ENCODE measurements at places on chromosomes 2 and 18.
A peak's percentile ranks its signal among the peaks of the same experiment; 100 is the strongest.

DNA sequence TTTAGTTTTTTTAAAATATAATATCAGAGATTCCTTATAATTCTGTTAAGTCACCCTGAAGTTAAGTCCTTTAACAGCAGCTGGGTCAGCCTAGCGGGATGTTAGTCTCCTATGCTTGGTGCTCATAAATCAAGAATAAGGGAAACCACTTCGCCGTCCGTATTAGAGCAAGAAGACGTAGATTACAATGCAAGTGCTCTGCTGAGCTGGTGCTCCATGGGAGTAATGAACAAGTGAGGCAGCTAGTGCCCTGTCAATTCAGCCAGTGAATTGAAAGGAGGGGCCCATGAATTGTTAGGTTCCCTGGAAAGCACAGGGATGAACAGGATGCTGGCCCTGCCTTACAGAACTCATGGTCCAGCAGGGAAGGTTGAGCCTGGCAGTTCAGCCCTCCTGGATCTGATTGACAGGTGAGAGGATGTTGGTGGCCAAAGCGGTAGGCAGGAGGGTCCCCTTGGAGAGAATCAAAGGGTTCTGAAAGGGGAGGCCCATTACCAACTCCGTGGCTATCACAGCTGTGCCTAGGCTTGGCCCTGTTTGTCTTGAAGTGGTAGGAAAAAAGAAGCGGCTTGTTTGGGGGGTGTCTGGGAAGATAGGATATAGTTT is 30.8 kb downstream of the PLB1 start:
- peaks cover 30% of the 10 kb centered on the region for H3K27me3 ChIP-seq
- no peaks in the 10 kb centered on the region for H3K4me1 ChIP-seq
- H3K27ac ChIP-seq, result no peak overlapping the region
- no peak for DNase-seq

DNA sequence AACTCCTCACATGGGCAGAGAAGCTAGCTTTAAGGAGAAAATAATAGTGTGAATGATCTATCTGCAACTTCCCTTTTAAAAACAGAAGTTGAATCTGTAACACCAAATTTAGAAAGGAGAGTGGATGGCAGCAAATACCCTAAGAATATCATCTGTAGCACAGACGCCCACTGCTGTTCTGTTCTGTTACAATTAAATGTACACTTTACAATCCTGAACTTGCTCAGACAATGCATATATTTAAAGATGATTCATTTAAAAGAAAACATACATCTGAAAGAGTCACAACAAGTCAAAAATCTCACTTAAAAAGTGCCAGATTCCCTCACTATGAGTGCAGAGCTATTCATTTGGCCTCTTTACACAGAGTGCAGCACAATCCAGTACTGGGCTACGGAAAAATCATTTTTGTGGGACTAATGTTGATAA is 8.0 kb upstream of the SERTAD2 start:
- peaks cover 4% of the 10 kb centered on the region for H3K4me1 ChIP-seq
- no peaks in the 10 kb centered on the region for H3K36me3 ChIP-seq
- no peaks in the 10 kb centered on the region for H3K27me3 ChIP-seq
- H3K4me3 ChIP-seq, result no peak overlapping the region
- no peak for DNase-seq
- no peak overlapping the region for H3K27ac ChIP-seq

GRCh38 chr18:43751835-43752234 is 474.5 kb upstream of the SYT4 start:
- H3K27me3 ChIP-seq, result no peaks in the 10 kb centered on the region
- no peak overlapping the region for H3K4me3 ChIP-seq
- no peak for DNase-seq
- H3K36me3 ChIP-seq, result no peaks in the 10 kb centered on the region

GRCh38 chr2:218430721-218431120 is 11.8 kb downstream of the VIL1 start:
- H3K4me3 ChIP-seq, result no peak overlapping the region
- no peaks in the 10 kb centered on the region for H3K27me3 ChIP-seq
- no peak for DNase-seq
- no peaks in the 10 kb centered on the region for H3K36me3 ChIP-seq
- H3K27ac ChIP-seq, result no peak overlapping the region

GRCh38 chr2:149536649-149537048 is 50.9 kb downstream of the MMADHC start:
- no peaks in the 10 kb centered on the region for H3K27me3 ChIP-seq
- DNase-seq, result no peak
- no peaks in the 10 kb centered on the region for H3K4me1 ChIP-seq
- H3K36me3 ChIP-seq, result no peaks in the 10 kb centered on the region
- no peak overlapping the region for H3K4me3 ChIP-seq

DNA sequence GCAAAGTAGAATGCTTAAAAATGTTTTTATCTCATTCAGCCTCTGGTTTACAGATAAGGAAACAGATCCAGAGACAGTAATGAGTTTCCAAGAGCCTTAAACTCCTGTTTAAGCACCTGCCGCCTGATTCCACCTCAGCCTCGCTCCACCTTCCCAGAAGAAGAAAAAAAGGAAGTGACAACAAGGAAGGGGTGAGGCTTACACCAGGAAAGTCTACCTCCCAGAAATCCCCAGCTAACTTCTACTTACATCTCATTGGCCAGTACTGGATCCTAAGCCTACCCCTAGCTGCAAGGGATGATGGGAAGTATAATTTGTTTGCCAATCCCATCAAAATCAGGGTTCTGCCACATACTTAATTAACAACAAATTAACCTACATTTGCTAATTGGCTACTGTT is 15.3 kb upstream of the ARID5A start:
- H3K36me3 ChIP-seq, result no peaks in the 10 kb centered on the region
- peaks cover 6% of the 10 kb centered on the region for H3K27me3 ChIP-seq
- H3K4me3 ChIP-seq, result no peak overlapping the region

DNA sequence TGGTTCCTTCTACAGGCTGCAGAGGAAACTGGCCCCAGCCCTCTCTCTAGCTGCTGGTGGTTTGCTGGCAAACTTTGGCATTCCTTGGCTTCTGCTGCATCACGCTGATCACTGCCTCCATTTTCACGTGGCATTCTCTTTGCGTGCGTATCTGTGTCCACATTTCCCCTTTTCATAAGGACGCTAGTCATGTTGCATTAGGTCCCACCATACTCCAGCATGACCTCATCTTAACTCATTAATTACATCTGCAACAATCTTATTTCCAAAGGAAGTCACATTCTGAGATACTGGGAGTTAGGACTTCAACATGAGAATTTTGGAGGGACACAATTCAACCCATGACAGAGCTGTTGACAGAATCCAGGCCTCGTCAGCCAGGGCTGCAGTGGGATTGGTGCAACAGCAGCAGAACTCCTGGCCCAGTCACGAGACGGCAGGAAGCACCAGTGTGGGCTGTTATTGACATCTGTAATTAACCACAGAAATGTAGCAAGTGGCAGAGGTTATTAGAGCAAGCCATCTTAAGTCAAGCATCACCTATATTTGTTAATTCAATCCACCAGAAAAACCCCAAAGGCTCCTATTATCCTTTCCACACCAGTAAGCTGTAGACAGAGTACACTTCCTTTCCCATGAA is 132.4 kb downstream of the TMEM163 start:
- DNase-seq, result peak; percentile 49
- no peaks in the 10 kb centered on the region for H3K27me3 ChIP-seq
- H3K27ac ChIP-seq, result peak overlapping the region; percentile 60

DNA sequence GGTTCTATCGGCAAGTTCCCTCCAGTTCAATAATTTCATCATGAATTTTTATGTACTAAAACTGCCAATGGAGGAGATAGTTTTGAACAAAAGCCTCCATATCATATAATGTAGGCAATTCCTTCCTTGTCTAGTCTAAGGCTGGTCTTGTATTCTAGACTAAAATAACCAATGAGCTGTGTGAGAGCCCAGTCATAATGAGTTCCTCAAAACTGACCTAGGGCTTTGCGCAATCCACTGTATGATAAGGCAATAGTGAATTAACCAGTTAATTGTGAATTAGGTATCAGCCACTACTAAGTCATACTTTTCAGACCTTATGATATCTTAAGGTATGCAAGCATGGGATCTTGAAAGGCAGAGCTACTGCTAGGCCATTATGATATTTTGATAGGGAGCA is 7.6 kb upstream of the UXS1 start:
- no peak for DNase-seq
- H3K27me3 ChIP-seq, result no peaks in the 10 kb centered on the region
- no peaks in the 10 kb centered on the region for H3K4me1 ChIP-seq
- no peak overlapping the region for H3K4me3 ChIP-seq
- H3K27ac ChIP-seq, result no peak overlapping the region
- no peaks in the 10 kb centered on the region for H3K36me3 ChIP-seq

DNA sequence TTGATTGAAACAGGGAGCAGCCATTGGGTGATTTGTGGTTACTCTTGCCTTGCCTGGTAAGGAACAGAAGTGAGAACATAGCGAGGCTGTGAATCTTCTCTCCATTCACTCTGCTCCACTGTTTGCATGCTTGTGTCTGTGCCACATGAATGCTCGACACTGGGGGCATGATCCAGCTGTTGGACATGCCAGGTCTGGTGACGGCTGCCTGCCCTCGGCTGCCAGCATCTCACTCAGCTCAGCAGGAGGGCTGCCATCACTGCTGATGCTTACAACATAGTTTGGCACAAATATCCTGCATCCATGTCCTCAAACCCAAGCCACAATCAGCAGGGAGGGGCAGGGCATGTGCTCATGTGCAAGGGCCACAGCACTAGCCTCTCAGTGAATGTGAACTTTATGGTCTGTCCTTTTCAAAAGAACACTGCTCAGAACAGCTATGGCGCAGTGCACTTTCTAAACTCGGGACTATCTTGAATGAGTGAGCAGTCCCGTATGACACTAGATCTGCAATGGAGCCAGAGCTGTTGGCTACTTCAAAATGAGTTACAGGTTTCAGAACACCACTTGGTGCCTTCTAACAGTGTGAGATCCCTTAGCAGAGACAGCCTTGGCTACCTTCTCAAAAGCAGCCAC is 126.3 kb downstream of the NRP2 start:
- no peak for DNase-seq
- H3K27me3 ChIP-seq, result peaks cover 4% of the 10 kb centered on the region
- H3K36me3 ChIP-seq, result no peaks in the 10 kb centered on the region

GRCh38 chr2:152594022-152594766 is 123.1 kb downstream of the PRPF40A start:
- DNase-seq, result no peak
- H3K27ac ChIP-seq, result no peak overlapping the region
- no peaks in the 10 kb centered on the region for H3K36me3 ChIP-seq
- H3K27me3 ChIP-seq, result no peaks in the 10 kb centered on the region
